ENCODE measurements at places on chromosomes 6 and 20.

GRCh38 chr6:158040051-158040803, 58.6 kb downstream of the SYNJ2 start:
- DNase-seq = no peak

DNA sequence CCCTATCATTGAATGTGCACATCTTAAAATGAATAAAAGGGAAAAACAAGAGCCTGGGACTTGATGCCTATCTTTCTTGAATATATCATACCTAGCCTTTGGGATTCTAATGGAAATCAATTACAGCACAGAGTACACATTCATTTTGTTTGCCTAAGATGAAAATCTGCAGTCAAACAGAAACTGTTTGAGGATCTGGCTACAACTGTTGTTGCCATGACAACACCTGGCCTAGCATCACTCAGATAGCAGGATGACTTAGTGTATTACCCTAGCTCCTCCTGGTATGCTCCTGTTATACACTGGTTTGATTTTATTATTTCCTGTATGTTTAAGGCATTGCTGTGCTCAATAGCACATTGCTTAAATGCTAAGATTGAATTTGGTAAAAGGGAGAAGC, 71.5 kb upstream of the LAMP5 start:
- DNase-seq = no peak

DNA sequence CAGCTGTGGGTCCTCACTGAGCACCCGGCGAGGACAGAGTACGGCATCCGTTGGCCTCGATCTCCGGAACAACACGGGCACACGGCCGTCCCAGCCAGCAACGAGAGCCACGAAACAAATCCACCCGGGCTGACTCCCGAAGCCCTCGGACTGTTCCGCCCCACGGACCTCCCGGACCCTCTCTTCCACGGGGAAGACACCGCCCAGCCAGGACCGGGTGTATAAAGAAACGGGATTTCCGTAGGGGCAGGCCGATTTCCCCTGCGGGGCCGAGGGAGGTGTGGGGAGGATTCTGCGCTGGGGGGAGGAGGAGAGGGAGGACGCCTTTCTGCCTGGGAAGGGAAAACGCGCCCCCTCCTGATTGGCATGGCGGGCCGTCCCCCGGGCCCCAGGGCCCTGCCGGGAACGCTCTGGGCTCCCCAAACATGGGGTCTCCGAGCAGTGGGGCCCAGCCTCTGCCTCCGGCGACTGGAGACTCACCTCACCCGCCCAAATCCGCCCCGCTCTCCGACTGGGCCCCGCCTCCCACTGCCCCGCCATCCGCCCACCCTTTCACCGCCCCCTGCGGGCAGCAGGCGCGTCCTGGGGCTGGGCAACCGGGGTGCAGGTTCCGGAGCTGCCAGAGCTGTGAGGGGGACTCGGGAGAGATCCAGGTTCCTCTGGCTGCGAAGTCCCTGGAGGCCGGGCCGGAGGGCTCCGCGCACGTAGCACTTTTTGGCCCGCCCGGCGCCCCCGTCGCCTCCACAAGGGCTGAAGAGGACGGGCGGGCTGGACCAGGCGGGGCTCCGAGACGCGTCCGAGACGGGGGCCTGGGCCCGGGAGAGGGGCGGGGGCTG, 679 bp upstream of the PPDPF start:
- peak; percentile 70 for DNase-seq

DNA sequence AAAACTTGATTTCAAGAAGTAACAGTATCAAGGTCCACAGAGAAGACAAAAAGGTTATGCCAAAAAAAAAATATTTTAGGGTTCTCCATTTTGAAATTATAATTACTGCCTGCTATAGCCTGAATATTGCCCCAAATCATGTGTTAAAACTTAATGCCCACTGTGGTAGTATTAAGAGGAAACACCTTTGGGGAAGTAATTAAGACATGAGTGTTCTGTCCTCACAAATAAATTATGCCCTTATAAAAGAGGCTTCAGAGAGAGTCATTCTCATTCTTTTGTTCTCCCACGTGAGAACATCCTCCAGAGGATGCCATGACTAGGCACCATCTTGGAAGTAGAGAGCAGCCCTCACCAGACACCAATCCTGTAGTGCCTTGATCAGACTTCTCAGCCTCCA, 66.2 kb downstream of the GMDS start:
- no peak for DNase-seq
